ENCODE measurements at places on chromosomes 2 and 18.
A peak's percentile ranks its signal among the peaks of the same experiment; 100 is the strongest.

- peak; percentile 51 for DNase-seq
Measured at GRCh38 chr2:54899576-54900200, 150.6 kb downstream of the RTN4 start.

- peak; percentile 59 for DNase-seq
Measured at GRCh38 chr2:207505171-207505570, 24.6 kb upstream of the CREB1 start.

GRCh38 chr2:97844311-97844859, 131.0 kb downstream of the ZAP70 start:
- no peak for DNase-seq

DNA sequence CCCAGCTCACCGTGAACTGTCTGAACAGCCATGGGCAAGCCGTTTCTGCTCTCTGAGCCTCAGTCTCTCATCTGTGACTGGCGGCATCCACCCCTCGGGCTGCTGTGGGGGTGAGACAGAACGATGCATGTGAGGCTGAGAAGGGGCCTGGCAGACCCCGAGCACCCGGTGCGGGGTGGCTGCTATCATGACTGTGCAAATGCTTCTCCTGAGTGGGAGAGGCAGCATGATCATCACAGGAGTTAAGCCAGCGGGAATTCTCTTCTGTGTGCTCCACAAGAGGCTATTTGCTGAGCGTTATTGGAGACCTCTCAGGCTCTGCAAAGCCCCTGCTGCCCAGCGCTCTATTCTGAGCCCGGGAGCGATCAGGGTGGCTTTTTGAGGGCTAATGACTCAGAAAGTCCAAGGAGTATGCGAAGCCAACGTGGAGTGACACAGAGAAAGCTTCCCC, 45.8 kb upstream of the ID2 start:
- no peak for DNase-seq

Data from foreskin keratinocyte (primary cell).